ENCODE measurements at places on chromosomes 7 and 10. TPM values are rescaled to one million over a fixed set of nuclear protein-coding genes. Genes with fewer than 3 reads are reported as not detected.

DNA sequence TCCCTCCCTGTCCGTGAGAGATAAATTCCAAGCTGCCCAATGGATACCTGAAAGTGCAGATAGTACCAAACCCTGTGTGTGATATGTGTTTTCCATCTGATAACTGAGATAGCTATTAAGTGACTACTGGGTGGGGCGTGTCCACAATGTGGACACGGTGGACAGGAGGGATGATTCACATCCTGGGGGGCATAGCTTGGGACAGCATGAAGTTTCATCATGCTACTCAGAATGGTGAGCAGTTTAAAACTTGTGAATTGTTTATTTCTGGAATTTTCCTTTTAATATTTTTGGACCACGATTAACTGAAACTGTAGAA lies 158.6 kb downstream of the CREB5 start:
- peaks cover 8% of the 10 kb centered on the region for H3K27me3 ChIP-seq
- H3K36me3 ChIP-seq: no peaks in the 10 kb centered on the region
- H3K4me3 ChIP-seq: no peak overlapping the region
- DNase-seq: no peak

DNA sequence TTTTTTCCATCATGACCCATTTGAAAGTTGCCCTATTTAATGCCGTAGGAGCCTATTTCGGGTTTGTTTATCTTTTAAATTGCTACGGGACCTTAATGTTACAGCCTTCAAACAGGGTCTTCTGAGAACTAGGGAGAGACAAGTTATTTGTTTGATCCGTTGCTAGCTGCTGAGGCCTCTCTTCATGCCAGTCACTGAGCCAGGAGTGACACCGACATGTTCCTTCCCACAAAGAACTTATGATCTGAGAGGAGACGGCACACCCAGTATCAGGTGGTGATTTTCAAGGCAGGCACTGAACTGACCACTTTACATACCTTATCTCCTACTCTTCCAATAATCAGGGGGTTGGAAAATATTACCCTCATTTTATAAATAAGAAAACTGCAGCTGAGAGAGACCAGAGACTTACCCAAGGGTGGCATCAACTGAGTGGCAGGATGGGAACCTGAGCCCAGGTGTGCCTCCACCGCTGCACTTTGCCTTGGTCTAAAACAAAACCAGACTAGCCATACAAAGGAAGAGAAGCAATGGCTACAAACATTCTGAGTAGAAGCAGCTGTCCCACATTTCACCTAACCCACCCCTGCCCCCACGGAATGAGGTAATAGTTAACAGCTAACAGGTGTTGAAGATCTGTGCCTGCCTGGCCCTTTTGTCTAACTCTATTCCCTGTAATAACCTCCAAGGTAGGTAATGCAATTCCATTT lies 40.5 kb downstream of the PPP1R3C start:
- H3K4me3 ChIP-seq: peak overlapping the region; percentile 19
- no peak for DNase-seq
- peaks cover 56% of the 10 kb centered on the region for H3K4me1 ChIP-seq
- peak overlapping the region; percentile 56 for H3K27ac ChIP-seq
- no peaks in the 10 kb centered on the region for H3K27me3 ChIP-seq
- no peaks in the 10 kb centered on the region for H3K36me3 ChIP-seq

GRCh38 chr7:131562941-131563340 lies 6.5 kb upstream of the PODXL start:
- no peaks in the 10 kb centered on the region for H3K36me3 ChIP-seq
- H3K27ac ChIP-seq: no peak overlapping the region
- no peak overlapping the region for H3K4me3 ChIP-seq
- peaks cover 7% of the 10 kb centered on the region for H3K4me1 ChIP-seq
- no peak for DNase-seq

GRCh38 chr7:31373337-31374289 lies 33.1 kb upstream of the NEUROD6 start:
- H3K27me3 ChIP-seq: no peaks in the 10 kb centered on the region
- peak; percentile 24 for DNase-seq
- no peaks in the 10 kb centered on the region for H3K36me3 ChIP-seq
- H3K4me3 ChIP-seq: no peak overlapping the region

DNA sequence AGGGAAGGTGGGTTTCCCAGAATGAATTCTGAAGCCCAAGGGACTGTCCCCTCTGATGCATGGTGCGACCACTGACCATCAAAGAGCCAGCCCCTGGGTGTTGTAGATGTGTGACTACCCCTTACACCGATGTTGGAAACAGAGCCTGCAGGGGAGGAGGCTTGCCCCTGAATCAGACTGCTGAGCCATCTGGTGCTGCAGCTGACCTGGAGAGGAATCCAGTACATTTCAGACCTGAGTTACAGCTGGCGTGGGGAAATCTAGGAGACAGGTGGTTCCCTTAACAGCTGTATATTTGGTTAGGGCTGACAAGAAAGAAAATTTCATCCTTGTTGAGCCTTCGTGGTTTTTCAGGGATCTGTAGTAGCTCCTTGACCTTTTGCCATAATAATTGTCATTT lies 195.5 kb downstream of the CELF2 start:
- no peak overlapping the region for H3K27ac ChIP-seq
- H3K4me1 ChIP-seq: no peaks in the 10 kb centered on the region
- H3K27me3 ChIP-seq: no peaks in the 10 kb centered on the region
- no peaks in the 10 kb centered on the region for H3K36me3 ChIP-seq
- no peak overlapping the region for H3K4me3 ChIP-seq

DNA sequence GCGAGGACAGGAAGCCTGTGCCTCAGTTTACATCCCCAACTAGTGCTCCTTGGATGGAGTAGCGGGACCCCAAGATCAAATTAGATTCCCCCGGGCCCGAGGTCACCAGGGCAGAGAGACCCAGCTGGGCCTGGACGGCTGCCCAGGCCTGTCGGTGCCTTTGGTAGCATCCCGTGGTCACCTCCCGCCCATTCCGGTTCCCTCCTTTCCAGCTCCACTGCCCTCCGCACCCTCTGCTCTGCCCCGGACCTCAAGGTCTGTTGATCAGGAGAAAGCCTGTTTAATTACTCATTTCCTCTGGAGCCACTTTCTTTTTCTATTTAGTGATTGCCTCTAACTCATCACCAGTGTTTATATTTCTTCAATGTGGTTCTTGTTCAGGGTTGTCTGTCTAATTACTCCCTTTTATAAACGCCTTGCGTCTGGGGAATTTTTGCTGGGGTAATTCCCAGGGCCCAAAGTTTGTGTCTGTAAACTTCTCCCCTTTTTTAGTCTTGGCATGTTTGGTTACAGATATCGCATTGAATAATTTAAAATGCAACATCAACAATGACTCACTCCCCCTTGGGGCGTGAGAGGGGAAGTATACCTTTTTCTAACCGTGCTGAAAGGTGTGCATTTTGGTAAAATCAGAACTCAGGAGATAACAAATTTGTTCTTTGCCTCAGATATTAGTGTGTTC lies 1.9 kb downstream of the FOXK1 start:
- no peaks in the 10 kb centered on the region for H3K27me3 ChIP-seq
- no peaks in the 10 kb centered on the region for H3K36me3 ChIP-seq
- H3K27ac ChIP-seq: peak overlapping the region; percentile 57
- H3K4me1 ChIP-seq: peaks cover 8% of the 10 kb centered on the region

- no peak for DNase-seq
- H3K4me3 ChIP-seq: no peak overlapping the region
- H3K27ac ChIP-seq: peak overlapping the region; percentile 64
- H3K36me3 ChIP-seq: no peaks in the 10 kb centered on the region
Measured at GRCh38 chr7:66150471-66150870, 35.8 kb downstream of the CRCP start.

DNA sequence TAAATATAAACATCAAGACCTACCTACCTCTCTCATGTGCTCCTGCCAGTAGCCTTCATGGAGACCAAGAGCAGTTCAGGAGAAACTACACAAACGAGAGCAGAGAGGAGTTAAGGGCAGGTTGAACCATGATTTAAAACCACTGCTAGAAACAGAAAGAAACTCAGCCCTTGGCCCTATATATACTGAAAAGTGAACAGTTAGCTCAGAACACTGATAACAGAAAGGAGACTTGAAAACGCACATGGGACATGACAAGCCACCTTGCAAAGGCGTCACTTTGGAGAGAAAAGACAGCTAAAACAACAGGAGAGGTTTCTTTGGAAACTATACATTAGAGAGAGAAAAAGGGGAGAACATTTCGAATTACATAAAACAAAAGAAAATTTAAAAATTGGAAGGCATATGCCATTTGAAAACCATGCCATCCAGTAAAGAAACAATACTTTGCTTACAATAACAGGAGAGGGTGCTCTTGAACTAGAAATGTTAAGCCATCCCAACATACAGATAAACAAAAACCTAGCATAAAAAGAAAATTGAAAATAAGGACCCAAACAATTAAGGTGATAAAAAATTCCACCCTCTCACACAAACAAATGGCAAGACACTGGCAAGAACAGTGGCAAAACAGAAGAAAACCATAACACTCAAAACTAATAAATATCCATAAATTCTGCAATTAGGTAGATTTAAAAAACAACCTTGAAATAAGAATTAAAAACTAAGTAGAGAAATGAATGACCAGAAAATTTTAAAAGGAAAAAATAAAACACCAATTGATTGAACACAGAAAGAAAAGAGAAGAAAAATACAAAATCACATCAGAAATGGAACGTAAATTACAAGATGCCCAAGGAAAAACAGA lies 232.7 kb downstream of the IMMP2L start:
- no peak overlapping the region for H3K27ac ChIP-seq
- no peak for DNase-seq
- H3K4me3 ChIP-seq: no peak overlapping the region
- H3K27me3 ChIP-seq: no peaks in the 10 kb centered on the region

- H3K4me1 ChIP-seq: peaks cover 5% of the 10 kb centered on the region
- DNase-seq: no peak
- no peaks in the 10 kb centered on the region for H3K36me3 ChIP-seq
- H3K27ac ChIP-seq: no peak overlapping the region
- H3K27me3 ChIP-seq: peaks cover 2% of the 10 kb centered on the region
- peak overlapping the region; percentile 33 for H3K4me3 ChIP-seq
Measured at GRCh38 chr10:100737355-100738054, 7.9 kb upstream of the PAX2 start.

DNA sequence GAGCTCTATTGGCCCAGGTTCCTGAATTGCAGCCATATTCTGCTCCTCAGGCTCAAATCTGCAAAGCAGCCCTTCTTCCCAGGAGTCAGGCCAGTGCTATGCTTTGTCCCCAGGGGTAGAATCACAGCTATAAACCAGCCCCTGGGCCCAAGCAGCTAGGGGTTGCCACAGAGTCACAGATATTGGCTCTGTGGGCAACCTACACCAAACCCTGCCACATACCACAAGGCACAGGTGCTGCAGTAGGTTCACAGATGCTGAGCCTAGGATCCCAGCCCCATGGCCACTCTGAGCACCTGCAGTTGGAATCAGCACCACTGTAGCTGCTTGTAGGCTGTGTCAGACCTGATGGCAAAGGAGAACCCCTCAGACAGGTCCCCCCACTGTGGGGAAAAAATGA lies 43.1 kb upstream of the CAMK2B start:
- H3K27me3 ChIP-seq: no peaks in the 10 kb centered on the region

GRCh38 chr7:16559497-16560179 lies 33.0 kb downstream of the LRRC72 start:
- H3K4me3 ChIP-seq: no peak overlapping the region
- DNase-seq: no peak
- no peak overlapping the region for H3K27ac ChIP-seq
- H3K36me3 ChIP-seq: no peaks in the 10 kb centered on the region

DNA sequence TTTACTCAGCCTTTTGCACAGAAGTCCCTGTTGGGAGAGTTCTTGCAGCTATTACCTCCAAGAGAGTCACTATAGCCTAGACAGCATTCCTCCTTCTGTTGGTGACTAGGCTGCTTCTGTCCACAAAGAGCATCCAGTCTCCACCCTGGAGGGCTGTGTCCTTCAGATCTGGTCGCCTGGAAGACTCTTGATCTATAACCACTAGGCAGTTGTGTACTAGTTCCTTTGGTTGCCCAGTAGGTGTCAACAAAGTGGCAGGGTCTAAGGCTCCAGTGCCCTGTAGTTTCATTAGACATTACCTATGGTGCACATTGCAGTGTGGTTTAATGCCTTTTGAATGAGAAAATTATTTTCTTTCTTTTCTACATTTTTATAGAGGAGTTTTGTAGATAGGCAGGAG lies 11.3 kb upstream of the AKR1C2 start:
- DNase-seq: no peak
- no peaks in the 10 kb centered on the region for H3K27me3 ChIP-seq
- H3K4me3 ChIP-seq: no peak overlapping the region
- no peaks in the 10 kb centered on the region for H3K36me3 ChIP-seq

GRCh38 chr10:16440396-16441133 lies 3.8 kb downstream of the PTER start:
- peaks cover 11% of the 10 kb centered on the region for H3K4me1 ChIP-seq
- no peak overlapping the region for H3K4me3 ChIP-seq
- no peaks in the 10 kb centered on the region for H3K27me3 ChIP-seq
- H3K27ac ChIP-seq: peak overlapping the region; percentile 86
- peak; percentile 56 for DNase-seq

DNA sequence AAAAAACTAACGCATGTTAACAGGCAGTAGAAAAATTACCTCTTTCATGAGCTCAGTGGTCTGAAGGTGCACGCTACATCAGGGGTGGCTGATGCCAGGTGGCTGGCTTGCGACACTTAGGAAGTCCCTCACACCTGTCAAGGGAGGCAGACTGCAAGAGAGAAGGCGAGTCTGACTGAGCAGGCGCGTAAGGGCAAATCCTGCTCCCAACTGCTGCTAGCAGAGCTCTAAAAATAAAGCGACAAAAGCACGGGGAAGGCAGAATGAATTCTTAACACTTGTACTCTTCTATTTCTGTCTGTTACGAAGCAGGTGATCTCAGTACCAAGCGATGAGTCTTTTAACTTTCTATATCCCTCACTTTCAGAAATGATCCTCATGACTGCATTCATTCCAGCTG lies 33.1 kb downstream of the CACNA2D1 start:
- no peak for DNase-seq
- H3K27me3 ChIP-seq: no peaks in the 10 kb centered on the region
- H3K4me3 ChIP-seq: no peak overlapping the region
- no peaks in the 10 kb centered on the region for H3K4me1 ChIP-seq
- no peak overlapping the region for H3K27ac ChIP-seq
- H3K36me3 ChIP-seq: no peaks in the 10 kb centered on the region

The LRRC17 gene
- total RNA-seq: 1.5 TPM

The XRCC2 gene
- total RNA-seq: 0.16 TPM

The PNLIPRP3 gene
- total RNA-seq: 0.32 TPM

The DNAH11 gene
- total RNA-seq: 1.0 TPM

The FAM25A gene
- not detected for total RNA-seq

The LOXL4 gene
- total RNA-seq: 4.1 TPM

The HGF gene
- total RNA-seq: 1.0 TPM

The SPDYE9 gene
- total RNA-seq: not detected

The WIPF3 gene
- total RNA-seq: 0.98 TPM

The TCF7L2 gene
- 13.2 TPM for total RNA-seq

The PDE6C gene
- not detected for total RNA-seq

The LHFPL3 gene
- total RNA-seq: not detected

All from pancreas (tissue), 10 donors.